NCI-H1930 (cell line): ENCODE measurements at places on chromosomes 4 and X.

GRCh38 chr4:36386691-36387090 lies 105.3 kb downstream of the DTHD1 start:
- DNase-seq: no peak

GRCh38 chr4:89657931-89658700 lies 178.8 kb downstream of the SNCA start:
- no peak for DNase-seq

DNA sequence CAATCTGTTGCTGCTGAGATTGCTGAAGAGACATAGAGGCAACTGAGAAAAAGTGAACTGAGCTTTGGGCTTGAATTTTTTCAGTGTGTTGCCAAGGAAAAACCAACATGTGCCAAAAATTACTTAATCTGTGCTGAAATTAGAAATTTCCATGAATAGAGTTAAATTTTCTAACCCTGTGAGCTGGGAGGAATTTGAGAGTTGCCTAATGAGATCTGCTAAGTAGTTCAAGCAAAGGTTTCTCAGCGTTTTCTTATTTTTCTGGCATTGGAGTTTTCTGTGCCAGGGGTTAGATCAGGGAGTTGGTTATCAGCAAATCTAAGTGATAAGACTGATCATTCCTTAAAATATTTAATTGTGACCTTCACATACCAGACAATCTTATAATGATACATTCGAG lies 457.5 kb upstream of the GNPDA2 start:
- DNase-seq: no peak

- DNase-seq: no peak
Observed at GRCh38 chrX:85503258-85504158, 124.0 kb upstream of the POF1B start.

DNA sequence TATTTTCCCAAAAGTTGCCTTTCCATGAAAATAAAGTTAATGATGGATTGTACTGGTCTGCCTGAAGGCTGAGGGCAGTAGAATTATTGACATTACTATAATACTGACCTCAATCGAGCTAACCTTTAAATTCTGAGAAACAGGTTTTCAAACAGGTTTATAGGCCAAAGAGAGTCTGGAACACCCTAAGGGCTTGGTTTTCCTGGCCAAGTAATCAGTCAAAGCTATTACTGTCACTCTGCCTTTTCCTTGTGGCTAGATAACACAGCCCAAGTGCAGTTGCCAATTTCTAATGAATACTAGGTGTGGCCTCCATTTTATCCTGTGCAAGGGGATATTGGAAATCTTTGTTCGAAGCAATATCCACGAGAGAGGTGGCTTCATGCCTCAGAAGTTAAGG lies 75.2 kb downstream of the INTS12 start:
- no peak for DNase-seq

DNA sequence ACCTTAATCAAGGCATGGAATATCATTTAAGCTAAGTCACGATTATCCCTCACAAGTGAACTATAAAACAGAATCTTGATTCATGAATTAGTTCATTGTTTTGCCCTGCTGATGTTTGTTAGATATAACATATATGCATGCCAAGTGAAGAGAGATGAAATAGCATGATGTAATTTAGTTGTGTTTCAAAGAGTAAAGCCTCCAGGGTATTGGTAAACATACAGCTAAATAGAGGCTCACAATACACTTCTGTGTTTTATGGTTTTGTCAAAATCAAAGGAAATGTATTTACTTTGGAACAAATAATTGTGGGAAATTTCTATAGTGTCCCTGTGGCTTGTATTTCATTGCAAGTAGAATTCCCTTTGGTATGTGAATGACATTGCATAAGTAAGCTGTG lies 69.0 kb upstream of the LEF1 start:
- DNase-seq: no peak
